ENCODE measurements at places on chromosomes 6 and 20.

DNA sequence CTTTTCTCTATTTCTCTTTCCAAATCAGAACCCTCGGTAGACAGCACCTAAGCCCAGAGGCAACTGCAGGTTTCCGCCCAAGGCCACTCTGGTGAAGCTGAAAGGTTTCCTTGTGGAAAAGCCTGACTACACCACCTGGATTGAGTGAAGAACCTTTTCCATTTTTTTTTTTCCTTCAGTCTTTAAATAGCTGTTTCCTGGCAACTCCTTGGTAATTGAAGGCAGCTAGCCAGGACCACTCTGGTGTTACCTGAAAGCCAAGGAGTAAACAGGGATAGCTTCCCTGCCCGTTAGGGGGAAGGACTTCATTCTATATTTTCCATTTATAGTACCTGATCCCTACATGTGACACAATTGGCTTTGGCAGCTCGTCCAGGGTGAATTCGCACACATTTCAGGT, 1238.4 kb downstream of the GRIK2 start:
- no peak for DNase-seq

DNA sequence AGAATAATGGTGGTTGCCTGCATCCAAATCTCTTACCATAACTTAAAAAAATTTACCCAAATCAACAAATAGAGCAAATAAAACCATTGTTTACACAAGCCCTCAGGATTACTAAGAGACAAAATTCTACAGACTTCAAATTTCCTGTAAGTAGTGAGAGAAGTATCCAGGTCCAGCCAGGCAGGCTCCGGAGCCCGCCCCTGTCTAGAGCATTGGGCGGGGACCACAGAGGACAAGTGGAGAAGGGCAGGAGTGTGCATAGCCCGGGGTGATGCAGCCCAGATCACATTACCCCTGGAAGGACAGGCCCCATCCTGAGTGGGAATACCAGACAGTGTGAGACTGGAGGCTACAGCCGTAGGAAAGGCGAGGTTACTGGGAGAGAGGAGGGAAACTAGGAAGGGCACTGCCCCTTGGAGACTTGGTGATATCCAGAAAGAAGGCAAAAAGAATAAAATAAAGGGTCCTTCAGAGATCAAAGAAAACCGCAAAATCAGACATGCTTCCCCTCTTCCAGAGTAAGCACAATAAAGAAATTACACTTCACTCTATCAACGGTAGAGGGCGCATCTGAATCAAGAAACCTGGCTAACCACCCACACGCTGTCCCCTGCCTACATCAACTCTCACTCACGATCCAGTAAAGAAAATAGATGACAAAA, 26.6 kb downstream of the RIN2 start:
- no peak for DNase-seq

- DNase-seq, result no peak
These were observed 1.3 kb downstream of the ATRN start for GRCh38 chr20:3472105-3472504.

GRCh38 chr6:28335564-28336283, at the start of gene ZSCAN31:
Gene ZSCAN31, minus strand, starts transcription at chr6:28336148. Its CDS starts 6,465 bp downstream, at chr6:28329683.
- peak; percentile 77 for DNase-seq

- DNase-seq, result no peak
These were observed 34.6 kb upstream of the MAPK13 start for GRCh38 chr6:36095497-36096391.

DNA sequence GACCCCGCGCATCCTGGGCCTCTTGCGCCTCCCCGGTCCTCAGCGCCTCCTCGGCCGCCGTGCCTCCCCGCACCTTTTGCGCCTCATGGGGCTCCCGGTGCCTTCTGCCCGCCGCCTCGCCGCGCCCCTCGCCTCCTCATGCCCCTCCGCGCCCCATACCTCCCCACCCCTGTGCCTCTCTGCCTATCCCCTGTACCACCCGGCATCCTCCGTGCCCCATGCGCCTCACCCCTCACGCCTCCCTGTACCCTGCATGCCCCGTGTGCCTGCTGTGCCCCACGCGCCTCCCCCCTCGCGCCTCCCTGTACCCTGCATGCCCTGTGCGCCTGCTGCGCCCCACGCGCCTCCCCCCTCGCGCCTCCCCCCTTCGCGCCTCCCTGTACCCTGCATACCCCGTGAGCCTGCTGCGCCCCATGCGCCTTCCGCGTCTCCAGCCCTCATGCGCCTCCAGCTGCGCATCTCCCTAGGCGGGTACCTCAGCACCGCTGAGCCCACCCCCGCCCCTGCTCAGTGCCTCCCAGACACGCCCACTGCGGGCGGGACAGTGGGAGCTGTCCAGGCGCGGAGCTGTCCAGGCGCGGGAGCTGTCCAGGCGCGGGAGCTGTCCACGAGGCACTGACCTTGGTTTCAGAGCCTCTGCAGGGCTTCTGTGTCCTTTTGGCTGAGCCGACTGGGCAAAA, 37.1 kb downstream of the IGF2R start:
- no peak for DNase-seq

DNA sequence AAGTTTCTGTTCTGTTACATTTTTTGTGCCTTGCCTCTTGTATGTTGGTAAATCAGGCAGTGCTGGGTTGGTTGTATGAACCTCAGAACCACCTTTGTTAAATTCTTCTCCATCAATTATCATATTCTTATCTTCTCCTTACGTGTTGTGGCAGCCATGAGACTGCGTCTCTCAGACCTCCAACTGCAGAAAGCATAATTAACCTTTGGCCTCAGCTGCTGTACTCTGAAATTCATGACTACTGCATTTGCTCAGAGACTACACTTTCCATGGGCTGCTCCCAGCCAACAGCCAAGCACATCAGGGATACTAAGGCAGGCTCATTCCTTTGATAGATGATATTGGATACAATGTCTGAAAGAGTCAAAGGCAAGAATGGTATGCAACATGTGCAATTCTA, 15.1 kb upstream of the SNX3 start:
- DNase-seq, result no peak

GRCh38 chr20:53247468-53248103, 275.4 kb downstream of the TSHZ2 start:
- no peak for DNase-seq

GRCh38 chr6:96234444-96234843, 218.7 kb downstream of the FUT9 start:
- no peak for DNase-seq

- no peak for DNase-seq
These were observed 7.7 kb downstream of the OPN5 start for GRCh38 chr6:47789553-47789952.

- no peak for DNase-seq
These were observed 94.8 kb downstream of the BTBD3 start for GRCh38 chr20:12012241-12013222.

- no peak for DNase-seq
These were observed 22.3 kb upstream of the ANKEF1 start for GRCh38 chr20:10012464-10012863.

GRCh38 chr6:135870722-135871121, 19.2 kb downstream of the PDE7B start:
- no peak for DNase-seq

GRCh38 chr6:143961886-143962878, 45.9 kb downstream of the PLAGL1 start:
- DNase-seq, result no peak

DNA sequence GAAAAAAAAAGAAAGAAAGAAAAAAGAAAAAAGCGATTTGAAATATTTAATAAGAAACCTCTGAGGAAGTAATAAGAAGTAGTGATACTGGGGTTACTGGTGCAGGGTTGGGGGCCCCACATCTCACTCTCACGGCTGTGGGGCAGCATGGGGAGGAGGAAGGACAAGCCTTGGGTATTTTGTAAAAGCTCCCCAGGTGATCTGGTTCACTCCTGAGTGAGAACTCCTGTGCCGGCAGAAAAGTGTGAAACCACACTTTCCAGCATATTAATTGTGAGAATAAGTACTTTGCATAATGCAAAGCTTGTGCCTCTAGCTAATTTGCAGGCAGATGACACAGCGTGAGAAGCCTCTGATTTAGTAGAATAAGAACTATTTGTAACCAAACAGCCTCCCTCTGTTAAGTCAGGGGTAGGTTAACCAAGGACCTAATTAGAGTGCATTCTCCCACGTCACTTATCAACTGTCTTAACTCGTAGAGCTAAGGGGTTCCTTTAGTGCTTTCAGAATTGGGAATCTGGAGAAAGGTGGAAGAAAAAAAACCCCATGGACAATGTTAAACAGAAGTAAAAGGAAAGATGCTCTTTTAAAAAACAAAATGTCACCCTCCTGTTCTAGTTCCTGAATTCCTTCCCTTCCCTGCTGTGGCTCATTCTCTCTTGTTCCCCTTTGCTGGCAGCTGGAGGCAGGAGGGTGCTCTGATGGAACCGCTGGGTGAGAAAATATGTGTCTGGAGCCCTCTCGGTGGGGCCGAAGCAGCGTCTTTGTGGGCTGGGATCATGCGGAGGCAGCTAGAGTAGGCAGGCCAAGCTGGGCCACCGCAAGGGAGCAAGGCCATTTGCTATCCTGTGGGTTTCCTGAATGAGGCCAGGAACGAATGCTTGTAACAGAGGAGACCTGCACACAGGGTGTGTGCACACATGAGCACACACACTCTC, 108.7 kb downstream of the FYN start:
- peak; percentile 39 for DNase-seq

- no peak for DNase-seq
These were observed 33.7 kb downstream of the GJA10 start for GRCh38 chr6:89927791-89928550.

GRCh38 chr6:4084444-4085331, 5.8 kb upstream of the FAM217A start:
- DNase-seq, result no peak

GRCh38 chr6:111959766-111960165, 86.5 kb upstream of the FYN start:
- DNase-seq, result no peak

GRCh38 chr6:15791448-15792181, 128.8 kb upstream of the DTNBP1 start:
- no peak for DNase-seq

- no peak for DNase-seq
These were observed 19.6 kb upstream of the DSE start for GRCh38 chr6:116351101-116351500.

- DNase-seq, result no peak
These were observed 81.1 kb downstream of the STXBP5 start for GRCh38 chr6:147285087-147285855.

DNA sequence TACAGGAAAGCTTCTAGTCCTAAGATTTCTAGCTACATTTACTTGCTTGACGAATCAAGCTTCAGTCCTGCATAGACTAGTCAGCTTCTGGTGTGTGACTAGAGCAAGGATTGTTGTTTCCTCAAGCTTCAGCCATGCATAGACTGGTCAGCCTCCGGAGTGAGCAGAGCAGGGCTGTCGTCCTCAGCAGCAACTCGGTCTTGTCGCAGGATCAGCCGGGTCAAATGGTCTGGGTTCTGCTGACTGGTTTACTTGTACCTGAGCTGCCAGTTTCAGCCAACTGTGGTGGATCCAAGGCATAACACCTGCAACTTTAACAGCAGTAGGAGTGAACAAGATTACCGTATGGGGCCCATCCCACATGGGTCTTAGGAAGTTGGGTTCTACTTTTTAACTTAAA, 10.8 kb upstream of the GMPR start:
- no peak for DNase-seq

DNA sequence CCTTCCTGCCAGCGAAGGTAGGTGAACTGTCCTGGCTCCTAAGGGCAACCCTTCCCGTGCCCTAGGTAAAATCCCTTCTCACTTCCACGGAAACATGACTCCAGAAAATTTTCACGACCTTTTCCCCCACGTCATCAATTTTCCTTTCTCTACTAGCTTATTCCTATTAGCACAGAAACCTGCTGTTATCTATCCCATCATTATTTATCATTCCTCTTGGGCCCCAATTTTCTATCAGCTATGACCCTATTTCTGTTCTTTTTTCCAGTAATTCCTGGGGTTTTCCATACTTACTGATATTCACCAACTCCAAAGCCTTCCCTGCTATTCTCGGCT, 23.8 kb upstream of the GCM1 start:
- no peak for DNase-seq

DNA sequence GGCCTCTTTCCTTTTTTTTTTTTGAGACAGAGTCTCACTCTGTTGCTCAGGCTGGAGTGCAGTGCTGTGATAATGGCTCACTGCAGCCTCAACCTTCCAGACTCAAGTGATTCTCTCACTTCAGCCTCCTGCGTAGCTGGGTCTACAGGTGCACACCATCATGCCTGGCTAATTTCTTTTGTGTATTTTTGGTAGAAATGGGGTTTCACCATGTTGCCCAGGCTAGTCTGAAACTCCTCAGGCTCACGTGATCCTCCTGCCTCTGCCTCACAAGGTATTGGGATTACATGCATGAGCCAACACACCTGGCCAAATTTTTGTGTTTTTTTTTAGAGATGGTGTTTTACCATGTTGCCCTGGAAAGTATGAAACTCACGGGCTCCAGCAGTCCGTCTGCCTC, 29.3 kb downstream of the SRC start:
- no peak for DNase-seq

GRCh38 chr6:27806981-27807440, 105.2 kb downstream of the OR2B2 start:
- no peak for DNase-seq

DNA sequence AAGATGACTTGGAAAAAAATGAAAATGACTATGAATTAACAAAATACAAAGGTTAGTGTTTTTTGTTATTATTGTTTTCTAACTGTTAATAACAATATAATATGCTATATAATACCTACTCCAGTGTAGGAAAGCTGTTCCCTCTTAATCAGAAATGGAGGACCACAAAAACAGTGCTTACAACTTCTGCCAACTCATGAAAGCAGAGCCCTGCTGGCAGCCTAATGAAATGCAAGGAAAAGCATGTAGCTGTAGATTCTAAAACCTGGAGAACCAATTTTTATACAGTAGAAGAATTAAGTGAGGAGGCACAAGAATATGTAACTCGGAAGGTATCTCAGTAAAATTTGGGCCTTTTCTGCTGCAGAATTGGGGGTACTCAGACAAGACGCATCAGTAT, 29.4 kb downstream of the PHIP start:
- DNase-seq, result peak; percentile 1

- DNase-seq, result no peak
These were observed 76.0 kb upstream of the CD93 start for GRCh38 chr20:23161968-23162696.

- DNase-seq, result no peak
These were observed 83.5 kb downstream of the NDUFAF5 start for GRCh38 chr20:13868331-13868730.

- DNase-seq, result no peak
These were observed 12.5 kb upstream of the HLA-DRA start for GRCh38 chr6:32427218-32427617.

- DNase-seq, result no peak
These were observed 55.0 kb upstream of the EXOC2 start for GRCh38 chr6:747921-748320.

DNA sequence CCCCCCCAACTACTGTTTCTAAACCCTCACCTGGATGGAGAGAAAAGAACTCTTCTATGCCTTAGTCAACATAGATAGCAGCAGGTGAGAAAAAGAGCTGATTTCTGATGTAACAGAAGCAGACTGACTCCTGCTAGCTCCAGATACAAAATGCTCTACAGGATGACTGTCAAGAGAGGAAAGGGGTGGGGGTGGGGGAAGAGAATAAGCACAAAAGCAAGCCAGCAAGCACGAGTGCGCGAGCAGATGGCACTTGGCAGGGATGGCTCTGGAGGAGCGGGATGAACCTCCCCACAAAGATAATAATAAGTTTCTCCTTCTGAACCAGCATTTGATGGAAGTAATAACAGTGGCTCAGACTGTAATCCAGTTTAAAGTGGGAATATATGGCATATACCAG, 45.6 kb upstream of the SPDEF start:
- DNase-seq, result no peak
